ENCODE measurements at places on chromosomes 6 and 20. TPM values are rescaled to one million over a fixed set of nuclear protein-coding genes. Genes with fewer than 3 reads are reported as not detected.

Gene DOK5
- 7.0 TPM for total RNA-seq

DNA sequence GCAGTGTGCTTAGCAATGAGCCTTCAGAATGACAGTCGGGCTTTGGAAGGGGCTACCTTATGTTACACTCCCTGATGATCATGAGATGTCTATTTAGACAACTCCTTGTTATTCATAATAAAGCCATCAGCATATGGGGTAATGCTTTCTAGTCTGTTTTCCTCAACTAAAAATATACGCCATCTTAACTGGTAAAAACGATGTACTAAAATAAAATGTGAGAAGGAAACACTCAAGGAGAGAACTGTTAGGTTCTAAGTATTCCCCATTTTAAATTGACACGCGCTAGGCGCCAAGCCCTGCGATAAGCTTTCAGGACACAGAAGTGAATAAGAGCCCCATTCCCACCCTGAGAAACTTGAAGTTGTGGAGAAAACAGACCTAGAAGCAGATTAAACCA lies 43.6 kb downstream of the SOD2 start:
- H3K36me3 ChIP-seq, result no peaks in the 10 kb centered on the region
- no peaks in the 10 kb centered on the region for H3K4me1 ChIP-seq
- H3K27ac ChIP-seq, result no peak overlapping the region
- no peak overlapping the region for H3K4me3 ChIP-seq
- no peak for DNase-seq

GRCh38 chr6:53938810-53939209 lies 144.0 kb downstream of the LRRC1 start:
- no peak for DNase-seq
- H3K27me3 ChIP-seq, result no peaks in the 10 kb centered on the region
- H3K4me3 ChIP-seq, result no peak overlapping the region
- peaks cover 6% of the 10 kb centered on the region for H3K4me1 ChIP-seq
- no peak overlapping the region for H3K27ac ChIP-seq
- no peaks in the 10 kb centered on the region for H3K36me3 ChIP-seq

GRCh38 chr6:88490195-88490907 lies 324.2 kb upstream of the CNR1 start:
- no peaks in the 10 kb centered on the region for H3K4me1 ChIP-seq
- no peak for DNase-seq
- H3K27ac ChIP-seq, result no peak overlapping the region

Gene BTNL2
- total RNA-seq, result not detected

Gene LRRN4
- 19.2 TPM for total RNA-seq

GRCh38 chr20:34522969-34523871 lies 7.0 kb downstream of the DYNLRB1 start:
- DNase-seq, result peak; percentile 79
- no peaks in the 10 kb centered on the region for H3K36me3 ChIP-seq
- peak overlapping the region; percentile 74 for H3K27ac ChIP-seq

- no peak overlapping the region for H3K27ac ChIP-seq
- H3K4me1 ChIP-seq, result peaks cover 7% of the 10 kb centered on the region
- no peaks in the 10 kb centered on the region for H3K27me3 ChIP-seq
Observed at GRCh38 chr6:76422511-76423213, 350.2 kb upstream of the IMPG1 start.
